Stimulated activated CD4-positive, alpha-beta T cell treated with anti-CD3 and anti-CD28 coated beads, TNF-alpha, amount 100 ng/mL, for 4 hours (primary cell): ENCODE measurements at places on chromosomes 1 and 21.

DNA sequence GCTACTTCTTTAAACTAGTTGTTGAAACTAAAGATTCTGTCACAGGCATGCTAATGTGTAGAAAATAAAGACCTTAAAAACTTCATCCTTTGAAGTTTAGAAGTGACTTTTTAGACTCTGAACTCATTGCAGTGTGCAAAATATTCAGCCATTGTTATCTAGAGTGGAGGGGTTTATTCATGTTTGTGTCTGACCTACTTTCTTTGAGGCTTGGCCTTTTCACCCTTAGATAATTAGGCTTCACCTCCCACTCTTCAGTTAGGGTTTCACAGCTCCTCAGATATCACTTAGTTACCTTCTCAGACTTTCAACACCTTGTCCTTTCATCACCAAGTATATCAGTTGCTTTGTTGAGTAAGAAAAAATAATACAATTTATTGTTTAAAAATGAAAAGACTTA is 75.9 kb downstream of the IVNS1ABP start:
- no peak for DNase-seq

DNA sequence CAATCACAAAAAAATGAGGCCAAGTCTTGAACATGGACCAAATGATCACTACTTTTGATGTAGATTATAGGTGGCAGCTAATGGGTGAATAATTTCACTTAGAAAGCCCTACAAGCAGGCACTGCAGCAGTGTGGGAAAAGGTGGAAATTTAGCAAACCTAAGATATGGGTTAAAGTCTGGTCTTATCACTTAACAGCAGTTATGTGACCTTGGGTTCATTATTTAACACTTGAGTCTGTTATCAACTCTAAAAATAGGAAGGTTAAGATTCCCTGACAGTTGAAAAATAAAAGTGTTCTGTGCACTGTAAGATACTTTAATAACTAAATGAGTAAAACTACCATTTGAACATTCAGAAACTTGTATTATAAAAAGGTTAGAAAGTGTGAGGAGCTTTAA is 47.5 kb downstream of the SSX2IP start:
- DNase-seq: no peak

DNA sequence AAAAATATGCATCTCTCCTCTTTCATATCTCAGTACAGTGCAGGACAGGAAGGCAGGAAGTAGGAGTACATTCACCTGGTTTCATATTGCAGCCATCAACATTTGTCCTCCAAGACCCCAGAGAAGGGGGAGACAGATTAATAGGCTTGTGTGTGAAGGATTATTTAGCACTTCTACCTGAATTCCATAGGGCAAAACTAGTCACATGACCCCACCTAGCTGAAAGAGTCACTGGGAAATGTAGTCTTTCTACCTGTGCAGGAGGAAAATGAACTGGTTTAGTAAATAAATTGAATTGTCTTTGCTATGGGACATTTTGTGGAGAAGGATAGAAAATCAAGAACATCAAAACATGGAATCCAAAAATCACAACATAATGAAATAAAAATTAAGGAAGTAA is 13.9 kb upstream of the TRIM33 start:
- DNase-seq: no peak

DNA sequence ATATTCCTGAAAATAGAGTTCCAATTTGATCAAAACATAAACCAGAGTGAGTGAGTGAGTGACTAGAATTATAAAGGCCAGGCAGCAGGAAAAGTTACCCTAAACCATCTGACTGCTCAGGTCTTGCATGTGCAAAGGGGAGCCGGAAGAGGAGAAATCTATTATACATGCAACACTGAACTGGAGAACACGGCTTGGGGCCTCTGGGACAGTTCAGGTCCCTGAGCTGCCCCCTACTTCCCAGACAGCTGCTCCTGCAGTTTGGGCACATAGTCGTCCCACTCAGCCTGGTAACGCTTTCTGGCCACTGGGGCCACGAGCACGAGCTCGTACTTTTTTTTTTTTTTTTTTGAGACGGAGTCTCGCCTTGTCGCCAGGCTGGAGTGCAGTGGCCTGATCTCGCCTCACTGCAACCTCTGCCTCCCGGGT is 40.1 kb downstream of the PTPRC start:
- DNase-seq: no peak

DNA sequence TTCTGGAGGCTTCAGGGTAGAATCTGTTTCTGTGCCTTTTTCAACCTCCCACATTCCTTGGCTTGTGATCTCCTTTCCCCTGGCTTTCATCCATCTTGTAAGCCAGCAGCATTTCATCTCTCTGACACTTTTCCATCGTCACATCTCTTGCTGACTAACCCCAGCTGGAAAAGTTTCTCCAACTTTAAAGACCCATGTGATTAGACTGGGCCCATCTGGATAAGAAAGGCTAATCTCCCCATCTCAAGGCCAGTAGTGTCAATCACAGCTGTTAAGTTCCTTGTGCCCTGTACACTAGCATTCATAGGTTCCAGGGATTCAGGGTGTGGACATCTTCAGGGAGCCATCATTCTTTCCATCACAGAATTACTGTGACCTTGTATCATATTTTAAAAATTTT is 452.1 kb downstream of the TTLL7 start:
- DNase-seq: no peak

- no peak for DNase-seq
These were observed 125.2 kb upstream of the KCNJ6 start for GRCh38 chr21:38041493-38041892.

DNA sequence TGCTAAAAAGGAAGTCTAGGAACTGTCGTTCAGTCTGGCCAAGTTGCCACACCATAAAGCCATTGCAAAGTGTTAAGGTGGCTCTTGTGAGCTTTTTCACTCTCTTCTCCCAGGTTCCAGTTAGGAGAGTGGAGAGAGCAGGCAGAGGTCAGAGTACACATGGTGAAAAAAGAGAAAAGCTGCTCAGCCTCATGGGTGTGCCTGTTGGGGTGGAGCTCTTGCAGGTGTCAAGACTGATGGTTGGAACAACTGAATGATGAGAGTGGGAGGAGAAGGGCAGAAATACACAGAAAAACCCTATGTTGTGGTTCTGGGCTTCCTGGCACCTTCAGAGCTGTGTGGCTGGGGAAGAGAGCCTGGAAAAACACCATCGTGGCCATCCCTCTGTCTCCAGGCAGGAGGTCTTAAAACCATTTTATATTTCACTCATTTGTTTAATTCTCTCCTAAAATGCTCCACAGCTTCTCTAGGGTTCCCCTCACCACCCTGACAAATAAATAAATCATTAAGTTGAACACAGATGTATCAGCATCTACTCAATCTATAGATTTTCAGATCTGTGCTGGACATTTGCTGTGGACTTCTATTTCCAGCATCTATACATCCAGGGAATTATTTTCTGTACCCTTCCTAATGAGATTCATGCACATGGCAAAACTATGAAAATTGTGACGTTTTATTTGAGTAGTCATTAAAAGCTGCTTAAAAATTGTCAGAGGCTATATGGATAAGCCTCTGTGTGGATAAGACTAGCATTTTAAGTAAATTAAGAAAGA is 17.5 kb downstream of the UBASH3A start:
- no peak for DNase-seq

- DNase-seq: no peak
These were observed 60.1 kb downstream of the PTP4A2 start for GRCh38 chr1:31878058-31878457.

GRCh38 chr1:21907079-21907418 is 30.1 kb downstream of the HSPG2 start:
- no peak for DNase-seq

- no peak for DNase-seq
These were observed 3.8 kb downstream of the DVL1 start for GRCh38 chr1:1345384-1345783.

DNA sequence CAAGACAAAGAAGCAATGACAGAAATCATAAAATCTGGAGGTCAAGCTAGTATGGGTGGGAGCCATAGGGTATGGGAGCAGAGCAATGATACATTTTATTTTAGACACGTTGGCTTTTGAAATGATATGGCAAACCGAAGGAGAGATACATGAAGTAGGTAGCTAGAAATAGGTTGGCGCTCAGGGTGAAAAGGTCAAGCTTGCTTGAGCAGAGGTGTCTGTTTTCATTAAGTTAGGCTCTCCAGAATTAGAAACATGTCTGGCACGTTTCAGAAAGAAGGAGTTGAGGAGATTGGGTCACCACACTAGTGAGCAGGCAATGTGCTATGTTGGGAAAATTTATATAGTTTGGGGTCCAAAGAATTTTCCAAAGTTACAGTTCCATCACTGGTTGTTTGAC is 151.4 kb downstream of the AMY1C start:
- no peak for DNase-seq

DNA sequence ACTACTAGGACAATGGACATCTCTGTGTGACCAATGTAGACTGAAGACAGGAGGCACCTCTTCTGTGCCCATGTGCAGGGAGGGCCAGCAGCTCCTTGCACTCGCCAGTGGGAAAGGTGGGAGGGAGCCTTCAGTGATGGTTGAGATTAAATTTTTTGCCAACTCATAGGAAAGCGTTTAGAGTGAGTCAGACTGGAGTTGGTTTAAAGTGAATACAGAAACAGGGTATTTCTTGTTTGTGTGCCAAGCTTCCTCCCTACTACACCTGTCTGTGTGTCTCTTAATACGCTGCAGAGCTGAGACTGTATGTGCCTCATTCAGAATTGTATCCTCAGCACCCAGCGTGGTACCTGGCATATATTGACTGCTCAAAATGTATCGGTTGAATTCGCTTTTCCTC is 13.5 kb upstream of the COL16A1 start:
- DNase-seq: no peak

- no peak for DNase-seq
These were observed 605.5 kb downstream of the LTN1 start for GRCh38 chr21:28387220-28387619.

GRCh38 chr1:70200065-70200464 is 5.3 kb downstream of the LRRC40 start:
- no peak for DNase-seq
